Activated naive CD4-positive, alpha-beta T cell treated with anti-CD3 and anti-CD28 coated beads, Interleukin-2, amount 50 U/mL, for 72 hours (primary cell): ENCODE measurements at places on chromosomes 1 and 21.

- no peak for DNase-seq
Observed at GRCh38 chr1:230797942-230798365, 50.8 kb downstream of the CAPN9 start.

GRCh38 chr1:204041232-204041767 is 31.6 kb upstream of the SOX13 start:
- no peak for DNase-seq

- no peak for DNase-seq
Observed at GRCh38 chr1:150262388-150263320, 5.1 kb downstream of the CA14 start.

DNA sequence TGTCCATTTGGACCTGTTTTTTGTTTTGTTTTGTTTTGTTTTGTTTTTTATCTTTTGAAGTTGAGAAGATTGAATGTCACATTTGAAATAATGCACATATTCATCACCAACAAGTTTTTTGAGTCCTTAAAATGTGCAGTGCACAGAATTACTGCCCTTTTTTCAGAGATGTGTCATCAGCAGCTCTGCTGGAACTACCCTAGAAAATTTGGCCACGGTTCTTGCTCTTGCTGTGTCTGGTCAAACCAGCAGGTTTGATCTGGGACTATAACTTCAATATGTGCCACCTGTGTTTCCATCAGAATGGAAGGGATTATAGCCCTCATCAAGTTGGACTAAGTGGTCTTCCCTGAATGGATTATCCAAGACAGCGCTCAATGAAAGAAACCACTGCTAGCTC is 24.1 kb upstream of the CNN3 start:
- DNase-seq, result no peak

- DNase-seq, result no peak
Observed at GRCh38 chr1:189874715-189875435, 602.8 kb downstream of the BRINP3 start.

- DNase-seq, result no peak
Observed at GRCh38 chr1:110777228-110777627, 95.7 kb upstream of the CD53 start.

GRCh38 chr21:39178421-39178820 is 4.8 kb downstream of the PSMG1 start:
- DNase-seq, result no peak

GRCh38 chr1:84155517-84155916 is 11.4 kb downstream of the PRKACB start:
- no peak for DNase-seq

DNA sequence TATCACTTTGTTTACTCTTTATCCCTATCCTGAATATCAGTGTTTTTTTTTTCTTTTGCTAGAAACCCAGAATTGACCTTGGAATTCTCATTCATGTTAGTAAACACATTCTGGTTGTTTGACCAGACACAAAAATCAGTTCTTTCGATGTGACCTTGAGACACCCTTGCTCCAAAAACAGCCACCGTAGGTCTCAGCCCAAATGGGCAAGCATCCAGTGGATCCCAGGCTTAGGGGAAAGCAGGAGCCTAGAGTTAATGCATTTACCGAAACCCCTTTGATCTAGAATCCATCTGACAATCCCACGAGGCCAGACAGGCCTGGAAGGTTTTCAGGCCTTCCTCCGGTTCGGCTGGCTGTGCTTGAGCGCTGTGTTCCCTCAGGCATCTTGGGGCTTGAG is 47.6 kb downstream of the IRF2BP2 start:
- DNase-seq, result no peak

DNA sequence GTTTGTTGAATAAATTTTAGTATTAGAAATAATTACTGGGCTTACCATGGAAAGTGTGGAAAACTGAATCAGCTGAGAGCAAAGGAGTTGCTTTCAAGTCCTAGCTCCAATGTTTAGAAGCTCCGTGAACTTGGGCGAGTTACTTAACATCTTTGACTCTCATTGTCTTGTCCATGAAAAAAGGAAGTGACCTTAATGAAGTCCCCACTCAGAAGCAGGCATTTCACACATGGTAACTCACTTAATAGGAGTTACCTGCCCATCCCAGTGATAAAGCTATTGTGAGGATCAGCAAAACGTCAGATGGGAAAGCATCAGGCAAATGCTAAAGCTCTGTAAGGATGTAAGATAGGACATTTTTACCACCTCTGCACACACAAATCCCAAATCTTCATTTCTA is 34.0 kb upstream of the GADD45A start:
- no peak for DNase-seq

GRCh38 chr1:97350241-97350640 is 570.6 kb downstream of the DPYD start:
- no peak for DNase-seq

- no peak for DNase-seq
Observed at GRCh38 chr21:29407571-29407970, 108.8 kb downstream of the BACH1 start.

DNA sequence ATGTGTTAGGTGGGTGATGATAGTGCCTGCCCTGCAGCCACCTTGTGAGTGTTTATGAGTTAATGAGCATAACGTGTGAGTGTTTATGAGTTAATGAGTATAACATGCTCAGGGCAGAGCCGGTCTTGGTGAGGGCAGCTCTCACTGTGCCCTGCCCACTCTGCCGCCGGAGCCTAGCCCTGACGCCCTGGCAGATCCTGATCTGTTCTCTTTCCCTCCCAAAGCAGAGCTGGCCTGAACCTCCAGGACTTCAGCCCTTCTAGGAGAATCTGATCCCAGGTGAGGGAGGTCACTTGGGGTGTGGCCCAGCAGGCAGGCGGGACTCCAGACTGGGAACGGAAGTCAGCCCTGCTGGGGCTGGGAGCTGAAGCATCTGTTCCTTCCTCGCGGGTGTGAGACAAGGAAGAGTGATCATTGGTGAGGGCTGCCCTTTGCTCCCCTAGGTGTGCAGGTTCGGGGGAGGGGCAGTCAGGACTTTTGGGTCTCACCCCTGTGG is 5.7 kb downstream of the FBLIM1 start:
- DNase-seq, result no peak

GRCh38 chr21:35953597-35953996 is 106.7 kb downstream of the SETD4 start:
- DNase-seq, result no peak

GRCh38 chr1:30645807-30646206 is 77.6 kb downstream of the MATN1 start:
- DNase-seq, result no peak

GRCh38 chr21:44727757-44728156 is 16.4 kb upstream of the TSPEAR start:
- DNase-seq, result no peak

- no peak for DNase-seq
Observed at GRCh38 chr1:197660389-197660788, 114.9 kb downstream of the DENND1B start.

- DNase-seq, result no peak
Observed at GRCh38 chr1:240936911-240937668, 325.1 kb upstream of the GREM2 start.

- DNase-seq, result no peak
Observed at GRCh38 chr1:36606641-36607262, 124.0 kb upstream of the CSF3R start.

GRCh38 chr1:65059930-65060538 is 88.0 kb upstream of the AK4 start:
- DNase-seq, result no peak

DNA sequence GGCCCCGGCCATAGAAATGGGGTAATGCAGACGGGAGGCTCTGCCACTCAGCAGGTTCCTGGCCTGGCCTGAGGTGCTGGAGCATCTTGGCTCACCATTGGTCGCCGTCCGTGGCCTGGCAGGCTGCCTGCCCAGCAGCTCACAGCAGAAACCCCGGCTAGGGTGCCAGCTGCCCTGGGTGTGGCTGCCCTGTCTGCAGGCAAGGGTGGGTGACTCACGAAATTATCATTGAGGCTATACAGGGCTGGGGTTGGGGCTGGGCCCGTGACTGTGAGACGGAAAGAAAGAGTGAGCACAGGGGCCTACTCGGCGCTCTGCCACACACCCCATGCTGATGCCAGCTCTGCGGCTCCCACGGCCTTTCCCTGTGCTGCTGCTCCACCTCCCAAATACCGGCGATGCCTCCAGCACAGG is 8.0 kb upstream of the PKP1 start:
- no peak for DNase-seq

GRCh38 chr1:175673371-175674150 is 69.8 kb downstream of the TNR start:
- DNase-seq, result no peak

GRCh38 chr1:60872426-60873054 is 209.8 kb upstream of the NFIA start:
- no peak for DNase-seq

DNA sequence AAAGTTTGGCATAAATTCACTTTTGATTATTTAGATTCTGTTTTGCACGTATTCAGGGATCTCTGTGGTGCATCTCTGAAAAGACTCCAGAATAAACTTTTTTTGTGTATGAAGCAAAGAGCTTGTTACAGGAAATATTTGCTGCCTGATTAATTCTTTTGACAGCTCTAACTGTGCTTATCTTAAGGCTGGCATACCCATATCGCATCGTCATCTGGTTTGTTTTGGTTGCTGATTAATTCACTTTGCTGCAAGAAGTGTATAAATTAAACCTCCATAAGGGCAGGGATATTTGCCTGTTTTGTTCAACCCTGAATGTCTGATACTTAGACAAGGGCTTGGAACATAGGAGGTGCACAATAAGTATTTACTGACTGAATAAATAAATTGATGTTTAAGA is 17.5 kb upstream of the DUSP10 start:
- no peak for DNase-seq

DNA sequence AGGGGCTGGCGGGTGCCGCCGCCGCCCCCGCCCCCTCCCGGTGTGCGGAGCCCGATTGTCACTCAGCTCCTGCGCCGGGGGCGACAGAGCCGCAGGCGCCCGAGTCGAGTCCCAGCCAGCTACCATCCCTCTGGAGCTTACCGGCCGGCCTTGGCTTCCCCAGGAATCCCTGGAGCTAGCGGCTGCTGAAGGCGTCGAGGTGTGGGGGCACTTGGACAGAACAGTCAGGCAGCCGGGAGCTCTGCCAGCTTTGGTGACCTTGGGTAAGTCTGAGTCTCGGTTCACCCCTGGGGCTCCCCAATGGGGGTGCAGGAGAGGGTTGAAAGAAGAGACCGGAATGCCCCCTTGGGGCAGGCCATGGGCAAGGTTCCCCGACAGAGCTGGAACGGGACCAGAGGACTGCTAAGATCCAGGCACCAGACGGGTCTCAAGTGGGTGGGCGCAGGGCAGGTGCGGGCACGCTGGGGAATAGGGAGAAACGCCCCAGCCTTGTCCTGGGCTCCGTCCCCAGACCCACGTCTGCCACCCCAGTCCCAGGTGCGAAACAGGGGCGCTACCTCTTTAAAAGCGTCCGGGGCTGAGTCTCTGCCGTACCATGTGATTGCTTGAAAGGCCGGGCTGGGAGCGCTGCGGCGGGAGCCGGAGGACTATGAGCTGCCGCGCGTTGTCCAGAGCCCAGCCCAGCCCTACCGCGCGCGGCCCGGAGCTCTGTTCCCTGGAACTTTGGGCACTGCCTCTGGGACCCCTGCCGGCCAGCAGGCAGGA is at the start of gene ADORA1:
Gene ADORA1 (plus strand): TSS at position 61 of the 765 bp plus-strand sequence. CDS start 1,116 bp downstream, outside the sequence.
- DNase-seq, result no peak

GRCh38 chr1:13461977-13462376 is 51.7 kb downstream of the PRAMEF20 start:
- no peak for DNase-seq

GRCh38 chr1:209627732-209628196 is 24.5 kb downstream of the LAMB3 start:
- peak; percentile 93 for DNase-seq

- no peak for DNase-seq
Observed at GRCh38 chr1:55447488-55447887, 232.3 kb upstream of the USP24 start.

GRCh38 chr1:162976628-162977027 is 92.5 kb upstream of the RGS4 start:
- DNase-seq, result no peak
